ENCODE measurements at places on chromosomes 5 and 9.

DNA sequence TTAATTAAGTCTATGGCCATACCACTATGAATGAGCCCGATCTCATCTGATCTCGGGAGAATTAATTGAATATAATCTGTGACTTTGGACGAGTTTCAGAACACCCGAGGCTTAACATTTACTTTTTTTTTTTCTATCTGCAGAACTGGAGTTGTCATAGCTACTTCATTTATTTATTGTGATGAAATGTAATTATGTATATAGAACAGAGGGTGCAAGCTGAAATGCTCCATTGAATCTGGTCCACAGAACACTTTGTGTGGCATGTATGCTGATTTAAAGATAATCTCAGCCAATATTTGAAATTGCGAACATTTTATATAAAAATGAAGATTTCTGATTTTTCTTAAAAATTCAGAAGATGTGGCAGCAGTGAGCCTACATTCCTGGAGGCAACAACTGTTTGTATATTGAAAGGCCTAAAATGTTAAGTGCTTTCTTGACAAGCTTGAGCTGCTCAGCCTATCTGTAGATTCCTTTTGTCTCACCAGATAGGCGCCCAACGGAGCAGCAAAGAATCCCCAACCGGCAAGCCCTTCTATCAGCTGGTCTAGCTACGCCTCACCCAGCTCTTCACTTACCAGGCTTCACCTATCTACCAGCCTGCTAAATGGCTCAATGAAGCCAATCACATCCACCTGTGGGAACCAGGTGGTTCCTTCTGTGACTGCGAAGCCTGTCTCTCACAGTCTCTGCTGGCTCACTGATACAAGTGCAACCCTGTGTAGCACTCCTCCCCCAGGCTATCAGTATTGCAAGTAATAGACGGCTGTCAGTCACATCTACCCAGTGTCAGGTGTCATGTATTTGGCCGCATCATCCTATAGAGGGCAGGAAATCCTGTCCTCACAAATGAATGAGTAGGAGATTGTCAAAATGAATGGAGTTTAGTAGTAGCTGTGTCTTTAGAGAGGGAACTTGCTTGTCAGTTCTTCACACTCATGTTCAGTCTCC, 170.6 kb upstream of the MRPS30 start:
- no peak for DNase-seq

DNA sequence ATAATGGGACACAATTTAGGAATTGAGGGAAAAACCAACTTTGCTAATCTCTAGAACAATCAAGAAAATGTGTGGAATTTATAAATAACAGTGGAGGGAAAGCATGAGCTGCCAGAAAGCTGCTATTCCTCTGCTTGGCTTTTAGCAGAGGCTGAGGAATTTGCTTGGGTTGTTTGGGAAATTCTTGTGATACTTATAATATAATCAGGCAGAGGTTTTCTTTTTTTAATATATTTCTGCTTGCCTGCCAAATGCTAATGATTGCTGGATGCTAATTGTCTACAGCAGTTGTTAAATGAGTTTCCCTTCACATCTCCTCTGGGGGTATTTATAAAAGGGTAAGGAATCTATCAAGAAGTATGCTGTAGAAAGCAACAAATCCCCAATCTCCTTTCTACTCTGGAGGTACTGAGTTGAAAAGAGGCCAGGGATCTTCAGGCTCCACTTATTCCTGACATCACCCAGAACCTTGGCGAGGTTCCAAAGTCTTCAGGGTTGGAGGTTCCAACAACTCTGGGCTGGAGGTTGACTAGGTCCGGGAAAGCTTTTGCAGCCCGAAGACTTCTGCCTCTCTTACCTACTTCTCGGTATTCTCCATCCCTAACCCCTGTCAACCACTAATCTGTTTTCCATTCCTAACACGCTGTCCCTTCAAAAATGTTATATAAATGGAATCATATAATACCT, 60.4 kb upstream of the TMED7 start:
- DNase-seq = no peak

- DNase-seq = no peak
Observed at GRCh38 chr5:154962494-154962893, 21.6 kb downstream of the MRPL22 start.

DNA sequence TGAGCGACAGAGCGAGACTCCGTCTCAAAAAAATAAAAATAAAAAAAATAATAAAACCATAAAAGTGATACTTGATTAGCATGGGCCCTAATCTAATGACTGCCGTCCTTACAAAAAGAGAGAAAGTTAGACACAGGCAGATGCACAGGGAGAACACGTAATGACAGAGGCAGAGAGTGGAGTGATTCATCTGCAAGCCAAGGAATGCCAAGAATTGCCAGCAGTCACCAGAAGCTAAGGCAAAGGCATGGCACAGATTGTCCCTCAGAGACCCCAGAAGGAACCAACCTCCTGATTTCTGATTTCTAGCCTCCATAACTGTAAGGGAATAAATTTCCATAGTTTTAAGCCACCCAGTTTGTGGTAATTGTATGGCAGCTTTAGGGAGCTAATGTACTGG, 79.6 kb upstream of the FREM1 start:
- no peak for DNase-seq

DNA sequence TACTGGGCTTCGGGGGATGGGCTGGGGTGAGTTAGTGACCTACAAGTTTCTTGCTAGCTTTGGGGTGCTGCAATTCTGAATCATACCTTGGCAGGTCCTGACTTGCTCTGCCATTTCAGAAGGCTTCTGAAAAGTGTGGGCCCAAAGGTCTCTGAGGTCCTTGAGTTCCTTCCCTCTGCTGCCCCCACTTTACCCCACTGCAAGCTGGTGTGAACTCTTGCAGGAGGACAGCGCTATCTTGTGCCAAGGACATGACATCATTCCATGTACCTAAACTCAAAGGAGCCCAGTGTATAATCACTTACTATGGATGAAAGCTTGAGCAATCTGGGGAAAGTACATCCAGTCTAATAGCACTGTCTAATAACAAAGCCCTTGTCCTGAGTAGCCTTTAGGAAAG, 157.4 kb downstream of the RMI1 start:
- DNase-seq = no peak

- DNase-seq = no peak
Observed at GRCh38 chr5:73783828-73784227, 157.8 kb downstream of the ARHGEF28 start.

- no peak for DNase-seq
Observed at GRCh38 chr9:97305501-97306298, 1.8 kb upstream of the CCDC180 start.

DNA sequence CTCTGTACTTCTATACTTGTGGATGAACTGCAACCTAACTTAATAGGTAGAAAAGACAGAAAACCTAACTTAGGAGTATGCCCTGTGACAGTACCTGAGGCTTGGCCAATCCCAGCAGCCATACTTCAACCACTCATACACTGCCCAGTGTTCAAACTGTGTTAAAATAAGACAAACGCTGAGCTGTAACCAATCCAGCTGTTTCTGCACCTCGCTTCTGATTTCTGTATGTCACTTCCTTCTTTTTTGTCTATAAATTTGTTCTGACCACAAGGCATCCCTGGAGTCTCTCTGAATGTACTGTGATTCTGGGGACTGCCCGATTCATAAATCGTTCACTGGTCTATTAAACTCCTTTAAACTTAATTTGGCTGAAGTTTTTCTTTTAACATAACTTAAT, 41.4 kb downstream of the AUH start:
- no peak for DNase-seq

- DNase-seq = peak; percentile 74
Observed at GRCh38 chr5:61658592-61659008, 326.5 kb downstream of the ZSWIM6 start.

DNA sequence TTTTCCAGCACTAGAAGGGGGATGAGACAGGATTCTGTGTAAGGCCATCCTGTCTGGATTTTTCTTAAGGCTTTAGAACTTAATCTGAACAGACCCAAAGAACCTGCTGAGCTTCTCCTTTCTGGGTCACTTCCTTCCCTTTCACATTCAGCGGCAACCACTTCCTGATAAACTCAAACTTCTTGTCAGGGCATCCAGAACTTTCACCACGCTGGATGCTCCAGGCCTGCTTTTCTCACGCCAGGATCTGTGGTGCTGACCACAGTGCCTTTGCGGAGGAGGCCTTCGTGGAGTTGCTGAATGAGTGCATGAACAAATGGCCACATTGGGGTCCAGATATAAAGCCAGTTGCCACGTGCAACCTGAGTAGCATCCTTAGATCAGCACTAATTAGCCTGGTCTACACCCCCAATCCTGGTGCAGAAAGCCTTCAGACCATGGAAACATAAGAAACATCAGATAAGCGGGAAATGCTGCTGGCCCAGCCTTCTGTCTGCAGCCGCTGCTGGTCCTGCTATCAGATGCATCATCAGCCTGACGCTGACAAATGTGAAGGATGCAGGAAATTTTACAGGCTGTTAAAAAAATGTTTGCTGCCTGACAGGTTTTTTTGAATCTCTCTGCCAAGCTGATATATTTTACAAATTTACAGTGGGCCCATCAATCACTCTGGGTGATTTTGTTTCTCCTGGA, 75.3 kb upstream of the BARHL1 start:
- no peak for DNase-seq

All from stimulated activated CD4-positive, alpha-beta T cell treated with anti-CD3 and anti-CD28 coated beads, Interleukin-15, amount 100 ng/mL, for 48 hours (primary cell).